HT-29 (cell line): ENCODE measurements at places on chromosomes 3 and 15.
A peak's percentile ranks its signal among the peaks of the same experiment; 100 is the strongest.

GRCh38 chr3:130918328-130918727 lies 24.4 kb downstream of the ATP2C1 start:
- no peak for DNase-seq

DNA sequence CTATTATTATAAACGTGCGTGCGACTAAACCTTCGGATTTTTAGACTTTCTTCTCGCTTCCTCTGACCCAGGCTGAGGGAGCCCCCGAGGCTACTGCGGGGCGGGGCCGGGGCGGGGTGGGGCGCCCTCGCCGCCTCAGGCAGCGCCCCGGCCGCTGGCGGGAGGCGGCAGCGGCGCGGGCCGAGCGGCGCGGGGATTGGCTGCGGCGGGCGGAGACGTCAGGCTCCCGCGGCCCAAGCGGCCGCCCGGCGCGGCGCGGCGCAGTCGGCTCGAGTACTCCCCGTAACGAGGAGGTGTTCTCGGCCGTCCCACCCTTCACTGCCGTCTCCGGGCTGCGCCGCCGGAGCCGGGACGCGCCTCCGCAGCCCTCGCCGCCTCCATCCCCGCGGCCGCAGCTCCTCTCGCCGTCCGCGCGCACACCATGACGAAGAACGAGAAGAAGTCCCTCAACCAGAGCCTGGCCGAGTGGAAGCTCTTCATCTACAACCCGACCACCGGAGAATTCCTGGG lies at the start of gene ATP1B3:
TSS of gene ATP1B3 (plus strand) at position 263 of the 510 bp plus-strand sequence. CDS start at position 422, 159 bp downstream.
- DNase-seq: peak; percentile 82

DNA sequence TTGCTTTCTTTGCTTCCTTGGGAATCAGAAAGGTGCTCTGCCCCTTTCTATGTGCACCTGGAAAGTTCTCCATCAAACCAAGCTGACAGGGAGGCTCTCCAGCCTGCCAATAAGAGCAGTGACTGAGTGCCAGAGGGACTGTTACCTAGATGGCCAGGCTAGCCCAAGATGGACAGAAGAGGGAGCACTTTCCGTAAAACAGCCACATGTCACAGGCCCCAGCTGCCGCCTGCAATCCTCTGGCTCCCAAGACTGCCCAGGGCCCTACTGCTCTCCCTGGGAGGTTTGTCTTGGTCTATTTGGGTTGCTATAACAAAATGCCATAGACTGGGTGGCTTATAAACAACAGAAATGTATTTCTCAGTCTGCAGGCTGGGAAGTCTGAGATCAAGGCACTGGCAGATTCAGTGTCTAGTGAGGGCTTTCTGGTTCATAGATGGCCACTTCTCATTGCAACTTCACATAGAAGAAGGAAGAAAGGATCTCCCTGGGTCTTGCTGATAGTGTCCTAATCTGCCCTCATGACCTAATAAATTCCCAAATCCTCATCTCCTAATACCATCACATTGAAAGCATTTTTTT lies 72.3 kb downstream of the TAMM41 start:
- DNase-seq: peak; percentile 77

DNA sequence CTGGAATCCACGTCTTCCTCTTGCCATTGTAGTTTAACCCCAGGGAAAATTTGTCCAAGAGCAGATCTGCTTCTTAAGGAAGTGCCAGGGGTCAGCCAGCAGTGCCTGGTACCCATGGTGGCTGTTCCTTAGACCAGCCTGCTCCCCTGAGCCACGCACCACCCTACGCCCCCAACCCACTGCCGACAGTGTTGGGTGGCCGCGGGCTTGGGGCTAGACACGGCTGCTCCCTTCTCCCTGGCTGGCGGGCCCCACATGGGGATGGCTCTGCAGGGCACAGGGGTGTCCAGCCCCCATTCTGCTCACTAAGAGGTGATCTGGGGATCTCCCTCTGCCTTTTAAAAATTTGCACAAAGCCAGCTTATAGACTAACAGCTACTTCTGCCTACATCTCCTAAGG lies 104.8 kb downstream of the TMEM266 start:
- no peak for DNase-seq

GRCh38 chr3:126684218-126684751 lies 19.8 kb upstream of the CHCHD6 start:
- no peak for DNase-seq
